GM10248 (cell line): ENCODE measurements at places on chromosomes 2 and 18.
A peak's percentile ranks its signal among the peaks of the same experiment; 100 is the strongest.

DNA sequence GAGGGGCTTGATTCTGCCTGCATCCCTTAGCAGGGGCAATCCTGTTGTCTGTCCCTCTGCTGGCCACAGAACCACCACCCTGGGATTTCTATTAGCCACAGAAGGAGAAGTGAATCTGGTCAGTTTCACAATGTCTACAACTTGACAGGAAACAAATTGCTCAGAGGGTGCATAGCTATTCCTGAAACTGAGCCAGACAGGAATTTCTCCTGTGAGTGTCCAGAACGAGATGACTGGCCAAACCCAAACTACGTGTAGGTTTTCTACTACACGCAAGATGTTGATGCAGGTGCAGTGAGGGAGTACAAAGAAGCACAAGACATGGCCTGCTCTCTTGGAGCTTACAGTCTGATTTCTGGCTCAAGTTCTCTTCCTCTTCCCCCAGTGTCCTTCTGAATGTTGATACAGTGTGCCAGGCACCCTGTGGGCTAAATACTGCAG lies 201.9 kb downstream of the CLIP4 start:
- DNase-seq, result peak; percentile 33

GRCh38 chr2:211049321-211050018 lies 493.1 kb downstream of the CPS1 start:
- DNase-seq, result no peak

DNA sequence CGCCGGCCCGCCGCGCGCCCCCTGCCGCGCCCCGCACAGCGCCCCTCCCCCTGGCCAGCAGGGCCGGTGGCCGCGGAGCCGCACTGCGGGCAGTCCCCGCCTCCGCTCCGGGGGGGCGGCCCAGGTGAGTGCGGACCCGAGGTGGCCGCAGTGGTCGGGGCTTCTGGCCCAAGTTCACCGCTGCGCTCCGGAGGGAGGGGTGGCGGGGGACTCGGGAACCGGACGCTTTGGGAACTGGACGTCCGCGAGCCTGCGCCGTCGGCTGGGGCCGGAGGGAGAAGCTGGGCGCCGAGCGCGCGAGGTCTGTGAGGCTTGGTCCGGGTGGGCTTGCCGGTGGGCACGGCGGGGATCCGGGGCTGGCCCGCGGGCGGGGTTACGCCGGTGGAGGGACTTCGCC lies 591 bp upstream of the LDLRAD4 start:
- DNase-seq, result no peak

- no peak for DNase-seq
These were observed 70.4 kb downstream of the MYL12B start for GRCh38 chr18:3332376-3332775.

DNA sequence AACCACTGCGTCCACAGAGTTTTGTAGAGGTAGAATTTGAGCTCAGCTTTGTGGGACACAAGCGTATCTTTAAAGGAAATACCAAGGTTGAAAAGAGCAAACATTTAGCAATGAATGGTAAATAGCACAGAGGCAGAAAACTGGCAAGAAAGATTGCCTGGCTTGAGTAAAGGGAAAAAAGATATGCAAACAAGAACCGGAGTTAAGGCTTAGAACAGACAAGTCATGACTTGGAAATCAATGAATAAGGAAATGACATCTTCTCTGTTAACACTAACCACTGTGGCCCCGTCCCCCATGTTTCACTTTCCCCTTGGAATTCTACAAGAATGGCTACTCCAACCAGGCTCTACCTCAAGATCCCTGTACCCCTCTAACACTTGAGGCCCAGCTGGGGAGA lies 3.8 kb downstream of the STAM2 start:
- no peak for DNase-seq

DNA sequence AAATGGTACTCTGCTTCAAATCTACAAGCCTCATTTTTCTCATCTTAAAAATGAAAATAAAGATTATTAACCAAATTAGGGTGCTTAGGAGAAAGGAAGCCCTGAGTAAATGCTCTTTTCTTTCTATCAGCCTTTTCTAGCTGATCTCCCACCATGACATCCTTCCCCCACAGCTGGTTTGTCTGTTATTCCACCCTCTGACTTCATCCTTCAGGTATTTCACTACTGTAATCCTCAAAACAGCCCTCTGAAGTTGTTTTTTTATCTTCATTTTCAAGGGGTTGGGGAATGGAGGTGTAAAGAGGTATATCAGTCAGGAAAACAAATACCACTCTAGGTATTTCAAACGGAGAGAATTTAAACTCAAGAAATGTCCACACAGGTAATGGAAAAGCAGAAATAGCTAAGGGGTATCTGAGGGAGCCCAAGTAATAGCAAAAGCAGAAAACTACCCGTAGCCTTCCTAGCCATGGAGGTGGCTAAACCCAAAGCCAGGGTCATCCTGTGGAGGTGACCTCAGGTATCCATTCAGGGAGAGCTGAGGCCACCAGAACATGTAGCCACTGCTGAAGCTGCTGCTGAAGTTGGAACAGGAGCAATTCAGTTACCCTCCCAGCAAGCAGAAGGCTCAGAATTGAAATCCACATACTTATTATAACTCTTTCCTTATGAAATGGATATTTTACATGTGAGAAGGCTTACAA lies 990.9 kb upstream of the ACVR2A start:
- no peak for DNase-seq

GRCh38 chr18:43049021-43049420 lies 66.5 kb downstream of the RIT2 start:
- no peak for DNase-seq

DNA sequence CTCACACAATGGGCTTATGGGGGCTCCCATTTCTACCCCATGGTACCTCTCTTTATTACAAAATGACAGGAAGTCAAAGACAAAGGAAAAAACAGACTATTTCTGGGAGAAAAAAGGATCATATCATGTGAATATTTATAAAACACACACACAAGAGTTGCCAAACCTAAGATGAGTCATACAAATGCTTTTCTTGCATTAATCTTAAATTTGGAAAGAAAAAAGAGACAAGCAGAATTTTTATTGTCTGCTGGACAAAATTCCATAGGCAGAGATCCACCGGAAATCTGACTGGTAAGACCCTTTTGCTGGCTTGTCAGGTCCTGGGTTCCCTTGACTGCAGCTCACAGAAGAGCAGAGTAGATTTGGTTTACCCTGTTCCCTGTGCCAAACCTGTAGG lies 1732.3 kb upstream of the PIK3C3 start:
- DNase-seq, result no peak

DNA sequence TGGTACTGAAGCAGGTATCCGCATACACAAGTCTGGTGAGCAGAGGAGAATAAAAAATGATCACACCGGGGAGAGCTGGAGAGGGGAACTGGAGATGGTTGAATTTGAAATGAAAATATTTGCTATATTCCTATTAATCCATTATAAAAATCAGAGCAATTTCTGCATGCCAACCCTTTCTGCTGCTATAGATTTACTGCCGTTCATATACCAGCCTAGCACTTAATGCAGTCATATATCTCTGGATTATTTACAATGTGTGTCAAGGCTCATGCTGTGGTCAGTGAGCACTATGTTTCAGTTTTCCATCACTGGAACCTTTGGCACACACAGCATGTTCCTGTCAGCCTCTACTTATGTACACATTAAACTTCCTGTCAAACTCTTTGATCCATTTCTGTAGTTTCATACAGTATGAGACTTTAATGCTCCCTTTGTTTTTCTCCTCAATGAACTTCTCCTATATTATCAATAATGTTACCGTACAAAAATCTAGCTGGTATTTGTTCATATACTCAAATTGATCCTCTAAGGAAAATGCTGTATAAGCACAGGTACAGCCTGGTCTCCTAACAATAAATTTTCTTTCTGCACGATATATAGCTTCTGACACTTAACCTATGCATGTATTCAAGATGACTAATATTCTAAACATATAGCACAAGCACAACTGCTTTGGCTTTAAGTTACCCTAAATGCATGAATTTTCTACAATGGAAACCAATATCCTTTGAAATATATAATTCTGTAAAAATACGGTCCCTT lies 36.7 kb downstream of the FANCL start:
- DNase-seq, result no peak

GRCh38 chr2:143284087-143284675 lies 155.0 kb downstream of the ARHGAP15 start:
- peak; percentile 5 for DNase-seq

- no peak for DNase-seq
These were observed 376.9 kb downstream of the MTX2 start for GRCh38 chr2:176646033-176646615.

DNA sequence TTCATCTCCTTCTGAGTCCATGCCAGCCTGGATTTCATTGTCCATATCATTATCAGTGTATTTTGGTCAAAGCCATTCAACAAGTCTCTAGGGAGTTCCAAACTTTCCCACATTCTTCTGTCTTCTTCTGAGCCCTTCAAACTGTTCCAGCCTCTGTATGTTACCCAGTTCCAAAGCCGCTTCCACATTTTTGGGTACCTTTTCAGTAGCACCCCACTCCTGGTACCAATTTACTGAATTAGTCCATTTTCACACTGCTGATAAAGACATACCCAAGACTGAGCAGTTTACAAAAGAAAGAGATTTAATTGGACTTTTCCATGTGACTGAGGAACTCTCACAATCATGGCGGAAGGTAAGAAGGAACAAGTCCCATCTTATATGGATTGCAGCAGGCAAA lies 47.4 kb downstream of the TANC1 start:
- DNase-seq, result no peak

- peak; percentile 37 for DNase-seq
These were observed at the start of gene AOX1 for GRCh38 chr2:200585730-200586643. TSS of gene AOX1 (plus strand) at chr2:200586014. CDS start at chr2:200586109, 95 bp downstream.

DNA sequence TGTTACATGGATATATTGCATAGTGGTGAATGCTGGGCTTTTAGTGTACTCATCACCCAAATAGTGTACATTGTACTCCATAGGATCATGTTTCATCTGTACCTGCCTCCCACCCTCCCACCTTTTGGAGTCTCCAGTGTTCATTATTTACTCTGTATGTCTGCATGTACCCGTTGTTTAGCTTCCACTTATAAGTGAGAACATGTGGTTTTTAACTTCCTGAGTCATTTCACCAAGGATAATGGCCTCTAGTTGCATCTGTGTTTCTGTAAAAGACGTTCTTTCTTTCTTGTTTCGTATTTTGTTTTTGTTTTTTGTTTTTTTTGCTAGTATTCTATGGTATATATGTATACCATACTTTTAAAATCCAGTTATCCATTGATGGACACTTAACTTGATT lies 107.5 kb downstream of the MSTN start:
- no peak for DNase-seq

GRCh38 chr18:37527395-37527794 lies 38.2 kb downstream of the CELF4 start:
- no peak for DNase-seq

- no peak for DNase-seq
These were observed 5.9 kb upstream of the RAX start for GRCh38 chr18:59279193-59279592.

DNA sequence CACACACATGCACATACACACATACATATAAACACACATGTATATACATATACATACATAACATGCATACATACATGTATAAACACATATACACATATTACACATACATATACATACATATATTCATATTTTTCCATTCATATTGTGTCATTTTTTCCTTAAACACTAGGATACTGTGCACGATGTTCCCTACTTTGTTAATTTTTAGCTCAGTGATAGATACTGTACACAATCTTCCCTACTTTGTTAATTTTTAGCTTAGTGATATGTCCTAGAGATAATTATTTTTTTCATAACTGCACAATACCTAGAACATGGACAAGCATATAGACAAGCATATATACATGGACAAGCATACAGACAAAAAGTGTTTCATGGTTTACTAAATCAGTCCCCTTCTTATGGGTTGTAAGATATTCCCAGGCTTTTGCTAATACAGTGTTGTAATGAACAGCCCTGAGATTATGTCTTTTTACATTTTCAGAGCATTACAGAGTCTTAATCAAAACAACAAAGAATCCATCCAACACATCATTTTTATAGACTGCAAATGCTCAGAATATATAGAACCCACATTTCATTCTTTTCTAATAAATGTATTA lies 75.6 kb downstream of the PID1 start:
- no peak for DNase-seq

GRCh38 chr2:100641125-100641435 lies 78.3 kb downstream of the PDCL3 start:
- no peak for DNase-seq

DNA sequence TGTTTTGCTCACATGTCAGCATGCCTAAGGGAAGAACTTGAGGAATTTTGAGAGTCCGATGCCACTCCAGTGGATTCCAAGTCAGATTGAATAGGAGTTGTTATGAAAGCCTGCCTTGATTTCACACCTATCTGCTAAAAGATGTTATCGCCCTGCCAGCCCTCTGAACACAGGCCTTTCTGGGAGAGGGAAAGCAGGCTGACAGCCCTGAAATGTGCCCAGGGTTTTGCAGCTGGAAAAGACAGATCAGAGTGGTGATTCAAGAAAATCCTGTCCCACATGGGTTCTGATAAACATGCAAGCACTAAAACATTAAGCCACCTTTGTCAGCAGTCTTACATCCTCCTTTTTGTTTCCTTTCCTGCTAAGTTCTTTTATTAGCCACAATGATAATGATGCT lies 1752.9 kb upstream of the CELF4 start:
- no peak for DNase-seq
